ENCODE measurements at places on chromosomes 13 and 19.

GRCh38 chr13:51804295-51805172 is 571 bp upstream of the DHRS12 start:
- DNase-seq = no peak

DNA sequence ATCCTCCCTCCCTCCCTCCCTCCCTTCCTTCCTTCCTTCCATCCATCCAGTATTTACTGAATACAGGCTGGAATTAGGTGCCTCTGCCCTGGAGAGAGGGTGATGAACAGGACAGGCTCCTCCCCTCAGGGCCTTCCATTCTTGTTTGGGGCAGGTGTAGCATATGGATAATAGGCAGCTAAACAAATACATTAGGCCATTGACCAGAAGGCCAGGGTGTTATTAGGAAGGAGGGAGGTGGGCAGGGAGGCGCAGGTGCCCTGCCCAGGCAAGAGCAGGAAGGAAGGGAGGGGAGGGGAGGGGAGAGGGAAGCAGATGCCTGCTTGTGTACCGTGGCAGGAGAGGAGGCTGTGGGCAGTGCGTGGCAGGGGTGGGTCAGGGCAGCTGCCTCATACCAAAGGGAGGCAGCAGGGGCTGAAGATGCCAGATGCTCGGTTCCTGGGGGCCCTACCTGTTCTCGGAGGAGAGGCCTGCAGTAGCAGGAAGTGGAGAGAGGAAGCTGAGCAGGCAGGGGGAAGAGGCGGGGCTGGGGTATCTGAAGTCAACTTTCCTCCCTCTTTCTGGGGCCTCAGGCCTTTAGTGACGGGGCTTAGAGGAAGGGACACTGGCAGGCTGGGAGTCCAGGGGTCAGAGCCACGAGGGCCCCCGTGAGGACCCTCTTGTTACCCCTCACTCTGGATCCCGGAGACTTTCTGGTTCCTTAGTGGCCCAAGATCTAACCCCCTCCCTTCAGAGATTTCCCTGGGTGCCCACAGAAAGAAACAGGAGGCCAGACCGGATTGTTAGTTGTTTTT is at the start of gene RINL:
RINL (minus strand) TSS at position 495 of the 794 bp plus-strand sequence. CDS start 1,533 bp downstream, outside the sequence.
- peak; percentile 79 for DNase-seq

- DNase-seq = no peak
Measured at GRCh38 chr13:58080806-58081205, 449.3 kb downstream of the PCDH17 start.

- DNase-seq = no peak
Measured at GRCh38 chr13:78372581-78372980, 230.8 kb downstream of the POU4F1 start.

GRCh38 chr13:112071723-112072533 is 5.0 kb downstream of the SOX1 start:
- no peak for DNase-seq
